ENCODE measurements at places on chromosomes 4 and X.

- DNase-seq = no peak
Observed at GRCh38 chrX:18151157-18151556, 69.5 kb downstream of the BEND2 start.

GRCh38 chrX:39721566-39722279 is 376.0 kb downstream of the BCOR start:
- no peak for DNase-seq

DNA sequence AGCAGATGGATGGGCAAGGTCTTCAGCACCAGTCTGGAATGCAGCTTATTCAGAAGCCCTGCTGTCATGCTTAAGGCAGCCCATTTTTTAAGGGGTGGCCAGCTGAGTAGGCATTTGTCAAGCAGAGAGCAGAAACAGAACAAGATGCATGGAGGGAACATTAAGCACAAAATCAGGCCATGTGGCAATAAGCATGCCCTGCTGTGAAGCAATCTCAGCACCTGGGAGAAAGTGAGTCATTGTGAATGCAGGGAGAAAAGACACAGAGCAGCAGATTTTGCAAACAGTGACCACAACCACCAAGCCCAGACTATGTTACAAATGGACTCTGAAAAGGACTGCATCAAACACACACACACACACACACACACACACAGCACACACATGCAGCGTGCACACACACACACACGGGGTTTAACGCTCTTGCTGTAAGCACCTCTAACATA is 94.1 kb upstream of the GALNT7 start:
- DNase-seq = peak; percentile 2

DNA sequence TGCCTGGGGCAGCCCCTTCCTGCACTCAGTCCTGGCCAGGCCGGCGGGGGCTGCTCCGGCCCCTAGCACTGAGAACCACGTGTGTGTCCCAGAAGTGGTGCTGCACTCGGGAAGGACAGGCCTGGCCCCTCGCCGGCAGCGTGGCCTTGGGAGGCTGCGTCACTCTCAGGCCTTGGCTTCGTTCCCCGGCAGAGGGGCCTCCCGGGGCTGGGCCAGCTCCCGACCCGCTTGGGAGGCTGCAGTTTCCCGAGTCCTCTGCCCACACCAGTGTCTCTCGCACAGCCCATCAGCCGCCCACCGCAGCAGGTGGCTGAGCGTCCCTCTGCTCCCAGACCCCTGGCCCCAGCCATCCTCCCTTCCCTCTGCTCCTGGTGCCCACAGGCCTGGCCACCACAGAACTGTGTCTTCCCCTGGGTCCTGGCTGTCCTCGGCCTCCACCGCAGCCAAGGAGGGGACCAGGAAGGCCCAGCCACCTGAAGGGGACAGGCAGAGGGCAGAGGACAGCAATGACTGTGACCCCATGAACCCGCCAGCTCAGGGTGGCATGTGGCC is 10.9 kb upstream of the CPLX1 start:
- no peak for DNase-seq

- DNase-seq = no peak
Observed at GRCh38 chrX:111006116-111006515, 89.9 kb upstream of the PAK3 start.

GRCh38 chrX:18174971-18175370 is 45.7 kb downstream of the BEND2 start:
- no peak for DNase-seq

GRCh38 chrX:11968991-11969390 is 169.3 kb upstream of the FRMPD4 start:
- DNase-seq = no peak

DNA sequence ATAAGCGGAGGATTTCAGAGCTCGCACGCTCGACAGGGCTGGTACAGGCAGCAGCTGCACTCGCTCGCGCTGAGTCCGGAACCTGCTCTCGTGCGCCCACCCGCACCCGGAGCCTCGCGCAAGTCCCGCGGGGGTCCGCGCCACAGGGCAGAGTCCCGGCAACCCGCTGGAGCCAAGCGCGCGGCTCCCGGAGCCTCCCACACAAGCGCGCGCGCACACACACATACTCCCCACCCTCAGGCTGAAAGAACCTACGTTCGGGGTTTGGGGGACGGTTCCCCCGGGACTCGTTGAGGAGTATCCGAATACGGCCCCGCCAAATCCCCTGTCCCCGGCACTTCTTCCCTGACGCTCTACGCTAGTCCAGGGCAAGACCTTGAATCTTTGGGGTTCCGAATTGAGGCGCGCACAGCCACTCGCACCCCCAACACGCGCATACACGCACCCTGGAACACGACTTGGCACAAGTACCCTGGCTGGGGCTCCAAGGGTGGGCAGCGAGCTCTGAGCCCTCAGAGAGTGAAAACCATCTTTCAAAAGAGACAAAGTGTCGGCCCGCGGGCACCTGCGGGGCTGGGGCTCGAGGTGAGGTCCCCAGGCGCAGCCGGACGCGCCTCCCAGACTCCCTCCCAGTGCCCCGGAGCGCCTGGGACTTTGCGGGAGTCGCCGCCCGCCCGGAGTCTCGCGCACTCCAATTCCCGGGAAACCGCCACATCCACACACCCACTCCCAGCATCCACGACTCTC is 952 bp downstream of the ANOS1 start:
- DNase-seq = no peak

DNA sequence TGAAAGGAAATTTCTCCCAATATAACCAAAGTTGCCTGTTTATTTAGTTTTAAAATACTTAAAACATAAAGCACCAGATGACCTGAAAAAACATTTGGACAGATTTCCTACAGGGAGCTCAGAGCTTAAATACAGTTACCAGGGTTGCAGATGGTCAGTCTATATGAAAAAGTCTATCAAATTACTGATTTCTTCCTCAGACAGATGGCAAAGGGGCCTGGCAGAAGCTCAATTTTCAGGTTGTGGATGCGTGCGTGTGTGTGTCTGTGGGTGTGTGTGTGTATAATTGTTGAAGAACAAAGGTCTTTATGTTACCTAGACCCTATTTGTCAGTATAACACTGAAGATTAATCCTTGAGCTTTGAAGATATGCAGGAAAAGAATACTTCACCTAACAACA is 169.4 kb downstream of the MAD2L1 start:
- no peak for DNase-seq

- no peak for DNase-seq
Observed at GRCh38 chrX:22325096-22325495, 52.4 kb downstream of the CBLL2 start.

GRCh38 chr4:120611092-120611491 is 311.4 kb downstream of the PRDM5 start:
- no peak for DNase-seq

GRCh38 chr4:137226900-137227299 is 305.4 kb downstream of the PCDH18 start:
- no peak for DNase-seq

DNA sequence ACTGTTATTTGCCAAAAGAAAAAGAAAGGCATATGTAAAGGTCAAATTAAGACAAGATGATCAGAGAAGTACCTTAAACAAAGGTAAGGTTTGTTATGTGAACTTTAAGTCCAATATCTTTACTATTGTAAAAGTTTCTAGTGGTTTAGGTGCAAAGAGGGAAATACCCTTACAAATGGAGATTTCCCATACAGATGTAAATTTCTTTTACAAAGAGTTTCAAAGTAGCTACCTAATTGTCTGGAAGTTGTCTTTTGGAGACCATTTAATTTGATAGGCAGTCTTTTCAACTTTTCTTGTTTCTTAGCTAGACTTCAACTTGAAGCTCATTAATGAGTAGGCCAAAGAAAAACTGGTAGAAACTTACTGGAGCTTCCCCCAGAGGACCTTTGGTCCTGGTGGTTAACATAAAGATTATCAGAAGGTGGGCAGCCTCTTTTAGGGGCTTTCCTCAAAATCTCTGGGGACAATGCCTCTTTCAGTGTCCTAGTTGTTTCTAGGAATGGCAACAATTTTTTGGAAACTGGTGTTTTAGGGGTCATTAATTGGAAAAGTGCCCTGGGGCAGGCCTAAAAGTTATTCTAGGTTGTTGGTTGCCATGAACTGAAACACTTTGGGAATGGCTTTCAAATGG is 297.3 kb downstream of the GUCY2F start:
- DNase-seq = no peak

DNA sequence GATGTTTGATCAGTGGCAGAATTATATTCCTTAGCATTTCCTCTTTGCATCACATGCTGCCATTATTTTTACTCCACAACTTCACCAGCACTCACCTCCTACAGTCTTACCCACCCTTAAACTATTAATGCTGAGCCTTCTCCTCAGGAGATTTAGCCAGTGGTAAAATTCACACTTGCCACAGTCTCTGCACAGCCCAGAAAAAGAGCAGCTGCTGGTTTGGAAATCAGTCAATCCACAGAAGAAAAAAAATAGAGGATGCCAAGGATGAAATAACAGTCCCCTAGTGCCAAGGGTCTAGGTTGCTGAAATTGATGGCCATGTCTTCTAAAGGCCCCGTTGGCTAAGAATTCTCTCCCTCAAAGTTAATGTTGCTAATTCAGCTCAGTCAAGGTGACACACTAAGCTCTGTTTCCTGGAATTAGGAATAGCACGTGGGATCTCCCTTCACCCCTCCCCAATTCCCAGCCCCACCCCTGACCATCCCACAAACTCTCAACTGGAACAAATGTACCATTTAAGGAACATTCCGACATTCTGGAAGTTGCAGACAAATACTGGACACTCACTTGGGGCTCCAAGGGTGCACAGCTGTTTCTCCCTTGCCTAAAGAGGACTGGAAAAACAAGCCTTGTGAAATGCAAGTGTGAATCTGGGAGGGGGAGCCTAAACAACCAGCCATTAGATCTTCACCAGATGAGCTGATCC is 5.7 kb downstream of the ATP1B4 start:
- DNase-seq = no peak

GRCh38 chrX:24838629-24839028 is 144.9 kb downstream of the POLA1 start:
- DNase-seq = peak; percentile 39

DNA sequence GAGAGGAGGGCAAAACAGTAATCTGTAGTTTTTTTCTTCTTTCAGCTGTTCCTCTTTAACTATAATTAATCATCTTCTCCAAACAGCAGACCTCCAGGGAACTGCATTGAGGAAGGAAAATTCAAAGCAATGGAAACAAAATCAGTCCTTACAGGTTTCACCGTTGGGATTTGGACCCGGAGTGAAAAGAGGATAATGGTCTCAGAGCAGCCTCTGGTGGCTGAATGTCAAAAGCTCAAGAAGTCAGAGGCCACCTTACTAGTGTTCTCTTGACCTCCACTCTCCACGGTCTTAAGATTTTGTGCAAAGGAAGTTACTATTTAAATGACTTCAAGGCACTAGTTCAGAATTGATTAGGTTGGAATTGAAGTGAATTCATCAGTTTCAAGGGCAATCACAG is 16.0 kb upstream of the MID1 start:
- no peak for DNase-seq

- DNase-seq = no peak
Observed at GRCh38 chr4:168636506-168637196, 139.8 kb downstream of the PALLD start.

GRCh38 chrX:24646006-24646405 is 1.1 kb downstream of the PCYT1B start:
- no peak for DNase-seq

- no peak for DNase-seq
Observed at GRCh38 chr4:74219240-74219639, 61.3 kb downstream of the MTHFD2L start.

DNA sequence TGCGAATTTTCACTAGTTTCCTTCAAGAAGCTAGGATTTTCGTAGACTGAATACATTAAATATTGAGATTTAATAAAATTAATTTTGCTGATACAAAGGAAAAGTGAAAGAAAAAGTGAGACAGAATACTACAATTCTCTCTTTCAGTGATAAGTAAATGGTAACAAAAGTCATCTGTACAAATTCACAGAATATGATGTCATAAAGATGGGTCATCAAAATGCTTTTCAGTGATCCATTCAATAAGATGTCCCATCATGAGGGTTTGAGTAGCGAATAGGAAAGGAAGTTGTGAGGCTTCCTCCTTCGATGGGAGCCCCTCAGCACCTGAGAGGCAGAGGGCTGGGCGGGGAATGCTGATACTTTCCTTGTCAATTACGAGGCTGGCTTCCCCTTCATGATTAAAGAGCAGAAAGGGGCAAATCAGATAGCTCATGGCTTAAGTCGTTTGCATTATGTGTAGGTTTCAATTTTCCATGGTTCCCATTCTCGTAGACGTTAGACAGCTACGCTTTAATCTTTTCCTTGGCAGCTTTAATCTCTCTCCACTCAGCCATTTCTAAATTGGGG is 108.8 kb upstream of the SORBS2 start:
- no peak for DNase-seq

GRCh38 chrX:107736781-107737531 is 38.6 kb downstream of the TSC22D3 start:
- no peak for DNase-seq

GRCh38 chr4:108117418-108118182 is 51.1 kb downstream of the LEF1 start:
- no peak for DNase-seq

DNA sequence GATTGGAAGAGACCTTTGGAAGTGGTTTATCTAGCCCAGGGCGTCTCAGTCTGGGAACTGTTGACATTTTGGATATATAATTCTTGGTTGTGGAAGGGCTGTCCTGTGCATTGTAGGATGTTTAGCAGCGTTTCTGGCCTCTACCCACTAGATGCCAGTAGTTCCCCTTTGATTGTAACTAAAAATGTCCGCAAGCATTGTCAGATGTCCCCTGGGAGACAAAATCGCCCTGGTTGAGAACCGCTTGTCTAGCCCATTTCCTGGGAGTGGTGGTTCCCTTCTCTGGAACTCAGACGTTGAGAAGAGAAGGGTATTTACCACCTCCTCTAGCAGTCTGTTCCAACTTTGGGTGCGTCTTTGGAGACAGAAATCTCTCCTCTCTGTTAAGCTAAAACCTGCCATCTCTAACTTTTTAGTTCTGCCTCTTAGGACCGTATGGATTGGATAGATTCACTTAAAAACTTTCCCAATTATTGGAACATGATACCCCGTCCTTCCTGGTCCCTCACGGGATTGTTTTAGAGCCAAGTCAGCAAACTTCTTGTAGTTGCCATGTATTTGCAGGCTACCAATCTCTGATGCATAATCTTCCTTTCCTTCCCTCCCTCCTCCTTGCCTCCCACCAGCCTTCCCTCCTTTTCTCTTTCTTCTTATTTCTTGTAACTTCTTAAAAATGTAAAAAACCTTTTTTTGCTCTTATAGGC is 13.9 kb downstream of the TMEM165 start:
- no peak for DNase-seq

DNA sequence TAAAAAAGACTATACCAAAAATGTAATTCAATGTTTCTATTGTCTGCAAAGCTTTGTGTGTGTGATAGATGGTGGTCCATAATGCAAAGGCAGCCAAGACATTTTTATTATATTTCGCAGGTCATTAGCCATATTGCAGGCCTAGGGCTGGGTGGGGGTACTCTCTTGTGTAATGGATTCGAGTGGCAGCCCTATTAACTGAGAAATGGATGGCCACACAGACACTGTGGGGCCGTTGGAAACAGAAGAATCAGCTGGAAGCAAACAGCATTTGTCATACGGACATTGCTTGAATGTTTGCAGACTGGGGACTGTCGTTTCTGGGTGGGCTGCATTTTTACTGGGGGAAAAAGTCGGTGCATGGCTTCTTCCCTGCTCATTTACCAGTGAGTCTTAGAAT is 101.4 kb downstream of the GPR143 start:
- DNase-seq = no peak
